ENCODE measurements at places on chromosomes 11 and 22. TPM values are rescaled to one million over a fixed set of nuclear protein-coding genes. Genes with fewer than 3 reads are reported as not detected.

- no peak overlapping the region for H3K27ac ChIP-seq
- H3K36me3 ChIP-seq: no peaks in the 10 kb centered on the region
- H3K4me1 ChIP-seq: peaks cover 5% of the 10 kb centered on the region
- H3K4me3 ChIP-seq: no peak overlapping the region
These were observed 346.8 kb upstream of the NARS2 start for GRCh38 chr11:78921509-78921908.

Gene APOA4
- total RNA-seq: 0.35 TPM

DNA sequence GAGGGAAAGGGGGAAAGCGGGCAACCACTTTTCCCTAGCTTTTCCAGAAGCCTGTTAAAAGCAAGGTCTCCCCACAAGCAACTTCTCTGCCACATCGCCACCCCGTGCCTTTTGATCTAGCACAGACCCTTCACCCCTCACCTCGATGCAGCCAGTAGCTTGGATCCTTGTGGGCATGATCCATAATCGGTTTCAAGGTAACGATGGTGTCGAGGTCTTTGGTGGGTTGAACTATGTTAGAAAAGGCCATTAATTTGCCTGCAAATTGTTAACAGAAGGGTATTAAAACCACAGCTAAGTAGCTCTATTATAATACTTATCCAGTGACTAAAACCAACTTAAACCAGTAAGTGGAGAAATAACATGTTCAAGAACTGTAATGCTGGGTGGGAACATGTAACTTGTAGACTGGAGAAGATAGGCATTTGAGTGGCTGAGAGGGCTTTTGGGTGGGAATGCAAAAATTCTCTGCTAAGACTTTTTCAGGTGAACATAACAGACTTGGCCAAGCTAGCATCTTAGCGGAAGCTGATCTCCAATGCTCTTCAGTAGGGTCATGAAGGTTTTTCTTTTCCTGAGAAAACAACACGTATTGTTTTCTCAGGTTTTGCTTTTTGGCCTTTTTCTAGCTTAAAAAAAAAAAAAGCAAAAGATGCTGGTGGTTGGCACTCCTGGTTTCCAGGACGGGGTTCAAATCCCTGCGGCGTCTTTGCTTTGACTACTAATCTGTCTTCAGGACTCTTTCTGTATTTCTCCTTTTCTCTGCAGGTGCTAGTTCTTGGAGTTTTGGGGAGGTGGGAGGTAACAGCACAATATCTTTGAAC lies 6.8 kb downstream of the MALAT1 start:
- peaks cover 59% of the 10 kb centered on the region for H3K36me3 ChIP-seq
- no peaks in the 10 kb centered on the region for H3K4me1 ChIP-seq
- H3K27ac ChIP-seq: peak overlapping the region; percentile 0
- H3K27me3 ChIP-seq: no peaks in the 10 kb centered on the region

Gene CEP57
- 56.3 TPM for total RNA-seq

GRCh38 chr22:17097701-17098100 lies 12.9 kb downstream of the IL17RA start:
- no peaks in the 10 kb centered on the region for H3K4me1 ChIP-seq
- no peak for DNase-seq
- H3K36me3 ChIP-seq: peaks cover 64% of the 10 kb centered on the region
- H3K4me3 ChIP-seq: no peak overlapping the region
- H3K27ac ChIP-seq: no peak overlapping the region
- no peaks in the 10 kb centered on the region for H3K27me3 ChIP-seq

GRCh38 chr11:126838779-126839178 lies 161.8 kb downstream of the KIRREL3 start:
- no peaks in the 10 kb centered on the region for H3K4me1 ChIP-seq
- no peak overlapping the region for H3K27ac ChIP-seq
- H3K27me3 ChIP-seq: no peaks in the 10 kb centered on the region
- DNase-seq: peak; percentile 42
- H3K36me3 ChIP-seq: no peaks in the 10 kb centered on the region
- no peak overlapping the region for H3K4me3 ChIP-seq

DNA sequence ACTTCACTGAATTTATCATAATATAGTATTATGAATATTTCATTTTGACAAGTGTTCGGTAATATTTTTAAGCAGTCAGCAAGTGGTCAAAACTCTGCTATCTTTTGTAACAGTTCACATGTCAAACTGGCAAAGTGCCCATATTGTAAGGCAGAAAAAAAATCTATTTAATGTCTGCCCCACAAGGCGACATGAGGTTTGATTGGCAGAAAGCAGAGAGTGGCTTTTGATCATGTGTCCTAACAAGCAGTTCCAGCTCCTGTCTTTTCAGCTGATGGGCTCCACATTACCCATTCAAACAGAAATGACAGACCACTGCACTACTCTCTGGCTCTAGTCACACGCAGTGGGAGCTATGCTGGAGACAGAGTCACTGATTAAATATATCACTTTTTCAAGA lies 59.0 kb downstream of the SOX6 start:
- H3K27ac ChIP-seq: no peak overlapping the region
- no peaks in the 10 kb centered on the region for H3K36me3 ChIP-seq
- H3K27me3 ChIP-seq: no peaks in the 10 kb centered on the region
- no peaks in the 10 kb centered on the region for H3K4me1 ChIP-seq

GRCh38 chr11:21472261-21472660 lies 720.6 kb upstream of the ANO5 start:
- no peak overlapping the region for H3K4me3 ChIP-seq
- no peaks in the 10 kb centered on the region for H3K27me3 ChIP-seq
- DNase-seq: no peak
- H3K27ac ChIP-seq: no peak overlapping the region
- no peaks in the 10 kb centered on the region for H3K36me3 ChIP-seq

GRCh38 chr11:132357811-132358572 lies 987.6 kb downstream of the NTM start:
- no peak overlapping the region for H3K27ac ChIP-seq
- H3K27me3 ChIP-seq: peaks cover 28% of the 10 kb centered on the region
- H3K36me3 ChIP-seq: no peaks in the 10 kb centered on the region
- no peaks in the 10 kb centered on the region for H3K4me1 ChIP-seq
- no peak for DNase-seq

- peaks cover 26% of the 10 kb centered on the region for H3K27me3 ChIP-seq
- no peaks in the 10 kb centered on the region for H3K36me3 ChIP-seq
- H3K4me1 ChIP-seq: peaks cover 3% of the 10 kb centered on the region
- no peak overlapping the region for H3K27ac ChIP-seq
- no peak overlapping the region for H3K4me3 ChIP-seq
These were observed 37.3 kb downstream of the FLI1 start for GRCh38 chr11:128731041-128731663.

Gene DSCAML1
- 5.7 TPM for total RNA-seq

DNA sequence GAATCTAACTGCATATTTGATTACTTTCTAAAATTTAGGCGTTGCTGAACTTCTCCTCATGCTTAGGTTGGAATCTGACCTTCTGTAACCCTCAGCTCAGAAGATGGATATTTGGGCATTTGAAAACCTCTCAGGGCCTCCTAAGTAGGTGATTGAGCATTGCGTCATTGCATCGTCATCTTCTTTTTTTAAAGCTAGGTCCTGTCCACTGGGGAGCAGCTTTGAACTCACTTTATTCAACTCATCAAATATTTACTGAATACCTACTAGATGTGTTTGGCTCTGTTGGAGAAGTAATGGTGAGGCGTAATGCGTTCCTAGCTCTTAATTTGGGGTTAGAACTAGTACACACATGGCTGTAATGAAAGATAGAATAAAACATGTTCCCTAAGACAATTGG lies 56.8 kb downstream of the ZBTB16 start:
- no peaks in the 10 kb centered on the region for H3K36me3 ChIP-seq
- H3K4me1 ChIP-seq: no peaks in the 10 kb centered on the region
- H3K4me3 ChIP-seq: no peak overlapping the region
- peaks cover 4% of the 10 kb centered on the region for H3K27me3 ChIP-seq

GRCh38 chr22:49177666-49178065 lies 650.0 kb downstream of the BRD1 start:
- H3K4me3 ChIP-seq: no peak overlapping the region
- no peaks in the 10 kb centered on the region for H3K4me1 ChIP-seq
- H3K27me3 ChIP-seq: no peaks in the 10 kb centered on the region
- H3K27ac ChIP-seq: no peak overlapping the region

Gene GAL3ST1
- 21.4 TPM for total RNA-seq

DNA sequence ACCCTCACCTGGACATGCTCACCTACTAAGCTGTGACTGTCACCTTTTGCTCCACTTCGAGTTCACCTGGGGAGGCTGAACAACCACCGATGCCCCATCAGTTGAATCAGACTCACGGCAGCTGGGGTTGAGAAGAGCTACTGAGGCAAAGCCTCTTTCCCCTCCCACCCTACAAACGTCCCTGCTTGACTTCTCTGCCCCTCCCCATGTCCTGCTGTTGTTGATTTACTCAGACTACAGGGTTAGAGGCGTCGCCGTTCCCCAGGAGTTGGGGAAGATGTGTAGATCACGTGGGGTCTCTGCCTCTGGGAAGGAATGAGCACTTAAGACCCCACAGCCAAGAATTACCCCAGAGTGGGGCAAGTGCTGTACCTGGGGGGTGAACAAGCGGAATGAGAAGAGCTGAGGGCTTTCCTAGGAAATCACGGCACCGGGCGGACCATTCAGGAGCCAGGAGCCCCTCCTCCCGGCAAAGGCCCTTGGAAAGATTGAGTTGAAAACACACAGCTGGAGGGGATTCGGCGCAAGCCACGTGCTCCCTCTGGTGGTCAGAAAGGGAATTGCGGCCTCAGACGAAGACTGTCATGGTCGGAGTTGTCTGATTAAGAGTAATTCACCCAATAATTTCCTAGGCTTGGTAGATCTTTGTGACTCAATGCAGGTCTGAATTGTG lies 7.0 kb downstream of the FXYD2 start:
- no peaks in the 10 kb centered on the region for H3K27me3 ChIP-seq
- peaks cover 22% of the 10 kb centered on the region for H3K4me1 ChIP-seq
- no peaks in the 10 kb centered on the region for H3K36me3 ChIP-seq
- H3K4me3 ChIP-seq: peak overlapping the region; percentile 47
- no peak overlapping the region for H3K27ac ChIP-seq
- peak; percentile 97 for DNase-seq

Gene SHANK2
- total RNA-seq: 49.6 TPM

Gene ADORA2A
- total RNA-seq: 4.7 TPM

DNA sequence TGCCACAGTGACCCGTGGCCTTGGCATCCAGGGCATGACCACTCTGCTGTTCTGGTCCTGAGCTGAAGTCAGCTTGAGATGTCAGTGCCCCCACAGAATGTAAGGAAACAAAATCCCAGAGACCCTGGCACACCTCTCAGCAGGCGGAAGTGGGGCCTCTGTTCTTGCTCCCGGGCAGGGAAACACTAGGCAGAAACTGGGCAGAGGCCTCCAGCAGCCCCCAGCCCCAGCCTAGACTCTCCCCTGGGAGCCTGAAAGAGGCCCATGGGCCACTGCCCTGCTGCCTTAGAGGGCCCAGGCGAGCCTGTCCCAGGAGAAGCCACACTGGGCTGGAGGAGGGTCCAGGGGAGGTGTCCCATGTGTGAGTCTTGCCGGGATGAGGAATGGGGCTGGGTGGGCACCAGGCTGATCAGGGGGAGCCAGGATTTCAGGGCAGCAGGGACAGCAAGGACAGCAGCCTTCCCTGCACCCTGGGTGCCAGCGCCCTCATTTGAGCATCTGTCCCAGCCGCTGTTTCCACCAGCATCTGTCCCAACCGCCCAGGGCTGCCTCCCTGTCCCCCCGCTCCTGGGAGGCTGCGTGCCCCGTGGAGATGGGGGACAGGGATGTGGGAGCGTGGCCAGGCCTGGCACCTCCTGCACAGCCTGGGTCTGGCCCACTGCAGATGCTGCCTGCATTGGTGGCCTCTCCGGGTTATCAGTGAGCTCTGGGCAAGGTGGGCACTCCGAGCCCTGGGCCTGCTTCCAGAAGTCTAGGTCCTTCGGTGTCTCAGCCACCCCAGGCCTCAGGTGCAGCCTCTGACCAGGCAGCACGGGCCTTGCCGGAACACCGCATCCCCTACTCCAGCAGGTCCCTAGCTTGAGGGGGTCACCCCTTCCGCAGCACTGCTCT lies 1072.4 kb downstream of the BRD1 start:
- H3K36me3 ChIP-seq: no peaks in the 10 kb centered on the region
- H3K4me1 ChIP-seq: no peaks in the 10 kb centered on the region
- H3K27ac ChIP-seq: no peak overlapping the region

DNA sequence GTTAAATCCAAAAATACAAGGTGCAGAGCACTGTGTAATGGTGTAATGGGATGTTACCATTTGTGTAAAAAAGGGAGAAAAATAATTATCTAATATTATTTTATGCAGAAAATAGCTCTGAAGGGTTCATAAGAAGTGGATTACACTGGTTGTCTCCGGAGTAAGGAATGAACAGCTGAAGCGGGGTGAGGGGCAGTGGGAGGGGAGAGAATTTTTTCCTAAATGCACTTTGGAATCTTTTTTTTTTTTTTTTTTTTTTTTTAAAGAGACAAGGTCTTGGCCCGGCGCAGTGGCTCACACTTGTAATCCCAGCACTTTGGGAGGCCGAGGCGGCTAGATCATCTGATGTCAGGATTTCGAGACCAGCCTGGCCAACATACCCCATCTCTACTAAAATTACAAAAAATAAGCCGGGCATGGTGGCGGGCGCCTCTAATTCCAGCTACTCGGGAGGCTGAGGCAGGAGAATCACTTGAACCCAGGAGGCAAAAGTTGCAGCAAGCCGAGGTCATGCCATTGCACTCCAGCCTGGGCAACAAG lies 6.8 kb upstream of the POLR3H start:
- no peak overlapping the region for H3K4me3 ChIP-seq
- no peak for DNase-seq
- H3K27ac ChIP-seq: no peak overlapping the region
- H3K4me1 ChIP-seq: no peaks in the 10 kb centered on the region

GRCh38 chr22:40605761-40606160 lies 30.8 kb downstream of the MRTFA start:
- no peak for DNase-seq
- peaks cover 9% of the 10 kb centered on the region for H3K4me1 ChIP-seq
- H3K36me3 ChIP-seq: no peaks in the 10 kb centered on the region
- H3K4me3 ChIP-seq: no peak overlapping the region

DNA sequence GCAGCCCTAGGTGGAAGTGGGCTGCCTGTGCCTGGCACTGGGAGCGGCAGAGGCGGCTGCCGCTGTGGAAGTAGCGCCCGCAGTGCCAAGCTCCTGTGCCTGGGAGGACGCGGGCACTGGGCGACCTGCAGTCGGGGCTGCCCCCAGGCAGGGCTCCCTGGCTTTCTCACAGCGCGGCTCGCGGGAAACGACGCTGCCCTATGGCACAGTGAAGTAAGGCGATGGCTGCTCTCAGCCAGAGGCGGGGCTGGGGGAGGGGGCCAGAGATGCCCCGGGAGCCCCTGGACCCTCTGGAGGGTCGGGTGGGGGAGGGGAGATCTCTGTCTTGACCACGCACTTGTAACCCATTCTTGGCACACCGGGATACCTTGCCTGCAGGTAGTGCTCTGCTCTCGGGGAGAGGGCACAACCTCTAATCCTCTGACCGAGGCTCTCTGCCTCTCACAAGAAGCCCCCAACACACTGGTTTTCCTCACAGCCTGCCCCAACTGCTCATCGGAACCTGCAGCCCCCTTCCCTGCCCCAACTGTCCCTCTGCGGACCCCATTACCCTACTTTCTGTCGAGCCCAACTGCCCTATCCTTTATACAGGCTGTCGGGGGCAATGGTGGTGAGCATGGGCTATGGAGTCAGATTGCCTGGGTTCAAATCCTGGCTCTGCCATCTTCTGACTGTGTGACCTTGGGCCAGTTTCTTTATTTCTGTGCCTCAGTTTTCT lies 32.2 kb upstream of the TRIM29 start:
- H3K27ac ChIP-seq: no peak overlapping the region
- H3K4me1 ChIP-seq: no peaks in the 10 kb centered on the region
- peak; percentile 49 for DNase-seq
